GM20000 (cell line): ENCODE measurements at places on chromosomes 12 and 14.

GRCh38 chr14:24461336-24461735 is 18.8 kb upstream of the SDR39U1 start:
- no peak for DNase-seq

GRCh38 chr12:94805749-94806529 is 155.6 kb upstream of the TMCC3 start:
- no peak for DNase-seq

DNA sequence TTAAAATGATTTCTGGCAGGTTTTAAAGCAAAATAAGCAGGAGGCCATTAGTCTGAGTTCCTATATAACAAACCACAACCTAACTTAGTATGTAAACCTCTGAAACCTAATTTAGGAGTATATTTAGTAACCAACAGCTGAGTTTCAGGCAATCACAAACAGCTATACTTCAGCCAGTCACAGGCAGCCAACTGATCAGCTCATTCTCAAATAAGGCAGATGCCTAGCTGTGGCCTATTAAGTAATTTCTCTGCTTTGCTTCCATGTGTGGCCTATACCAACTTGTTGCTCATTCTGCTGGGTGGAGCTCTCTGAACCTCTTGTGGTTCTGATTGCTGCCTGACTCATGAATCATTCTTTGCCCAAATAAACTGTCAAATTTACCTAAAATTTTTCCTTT is 408.9 kb upstream of the FBXO33 start:
- no peak for DNase-seq

- DNase-seq = no peak
These were observed 101.3 kb downstream of the ASCL4 start for GRCh38 chr12:107875786-107876185.

GRCh38 chr14:65297744-65298143 is 114.8 kb upstream of the FUT8 start:
- no peak for DNase-seq

DNA sequence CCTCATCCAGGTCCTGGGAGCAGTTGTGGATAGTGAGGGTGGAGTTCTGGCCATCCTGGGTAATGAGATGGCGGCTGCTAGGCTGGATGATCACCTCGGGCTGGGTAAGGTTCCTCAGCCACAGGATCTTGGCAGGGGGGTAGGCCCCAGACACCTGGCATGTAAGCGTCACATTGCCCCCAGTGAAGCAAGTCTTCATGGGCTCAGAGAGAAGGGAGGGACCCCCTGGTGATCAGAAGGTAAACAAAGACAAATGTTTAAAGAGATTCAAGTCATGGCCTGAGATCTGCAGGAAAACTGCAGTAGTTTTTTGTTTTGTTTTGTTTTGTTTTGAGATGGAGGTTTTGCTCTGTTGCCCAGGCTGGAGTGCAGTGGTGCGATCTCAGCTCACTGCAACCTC is 12.8 kb upstream of the WSB2 start:
- no peak for DNase-seq

DNA sequence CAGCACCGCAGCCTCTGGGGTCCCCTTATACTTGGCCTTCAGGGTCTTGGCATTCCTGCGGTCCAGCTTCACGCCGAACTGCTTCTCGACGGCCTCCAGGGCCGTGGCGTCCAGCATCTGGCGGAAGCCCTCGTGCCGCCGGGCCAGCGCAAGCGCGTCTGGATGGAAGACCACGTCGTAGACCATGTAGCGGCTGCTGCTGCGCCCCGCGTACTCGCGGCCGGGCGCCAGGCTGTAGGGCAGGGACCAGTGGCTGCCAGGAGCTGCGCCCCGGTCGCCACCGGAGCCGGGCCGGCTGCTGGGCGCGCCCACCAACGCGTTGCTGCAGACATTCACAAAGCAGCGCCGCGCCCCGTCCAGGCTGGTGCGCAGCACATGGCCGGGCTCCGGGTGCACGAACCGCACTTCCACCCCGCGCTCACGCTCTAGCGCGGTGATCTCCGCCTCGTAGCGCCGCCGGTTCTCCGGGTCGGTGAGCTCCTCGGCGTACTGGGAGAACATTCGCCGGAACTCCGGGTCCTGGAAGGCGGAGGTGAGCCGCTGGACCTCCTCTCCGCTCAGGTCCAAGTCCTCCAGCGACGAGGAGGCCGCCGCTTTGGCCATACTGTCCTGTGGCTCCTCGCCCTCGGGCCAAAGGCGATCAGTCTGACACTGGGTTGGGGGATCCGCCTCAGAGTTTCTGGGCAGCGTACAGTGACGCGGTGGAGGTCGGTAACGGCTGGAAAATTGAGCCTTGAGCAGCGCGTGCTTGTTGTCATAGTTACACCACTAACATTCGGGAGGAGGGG is at the start of gene DNAAF2:
Gene DNAAF2 (minus strand): TSS at position 698 of the 788 bp plus-strand sequence. CDS start 95 bp downstream, at position 603.
- peak; percentile 59 for DNase-seq

GRCh38 chr12:67096533-67097318 is 172.4 kb upstream of the CAND1 start:
- DNase-seq = no peak

- DNase-seq = no peak
These were observed 272.8 kb downstream of the LRIG3 start for GRCh38 chr12:58647495-58647894.

DNA sequence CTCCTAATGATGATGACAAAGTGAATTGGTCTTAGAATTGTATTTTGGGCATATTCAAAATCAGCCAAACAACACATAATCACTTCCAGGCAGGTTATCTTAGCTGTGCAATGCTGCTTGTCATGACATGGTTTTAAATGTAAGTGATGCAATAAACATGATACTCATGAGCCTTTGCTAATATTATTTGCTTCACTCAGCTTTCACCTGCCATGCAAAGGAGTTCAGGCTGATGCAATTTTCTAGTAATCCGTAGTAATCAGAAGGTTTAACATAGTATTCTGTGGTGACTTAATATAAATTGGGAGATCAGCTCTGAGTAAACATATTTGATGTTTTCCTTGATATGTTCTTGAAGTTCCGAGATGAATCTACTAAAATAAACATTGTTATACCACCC is 29.1 kb downstream of the TMEM260 start:
- DNase-seq = no peak

DNA sequence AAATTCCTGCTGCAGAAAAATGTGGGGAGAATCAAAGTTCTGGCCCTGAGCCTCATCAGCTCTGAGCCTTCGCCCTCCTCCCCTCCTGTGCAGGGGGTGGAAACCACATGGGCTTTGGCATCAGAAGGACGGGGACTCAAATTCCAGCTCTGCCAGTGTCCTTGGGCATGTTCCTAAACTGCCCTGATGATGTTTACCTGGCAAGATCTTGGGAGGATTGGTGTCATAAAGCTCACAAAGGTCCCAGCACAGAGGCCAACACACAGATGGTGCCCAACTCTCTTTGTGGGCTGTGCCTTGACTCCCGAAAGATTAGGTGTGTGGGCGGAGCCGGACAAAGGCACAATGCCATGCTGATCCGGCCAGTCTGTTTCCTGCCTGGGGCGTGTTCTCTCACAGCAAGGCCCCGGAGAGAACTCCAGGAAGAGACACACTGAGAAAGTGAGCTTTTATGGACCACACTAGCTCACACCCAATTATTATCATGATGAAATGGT is 20.5 kb upstream of the CLMN start:
- no peak for DNase-seq

DNA sequence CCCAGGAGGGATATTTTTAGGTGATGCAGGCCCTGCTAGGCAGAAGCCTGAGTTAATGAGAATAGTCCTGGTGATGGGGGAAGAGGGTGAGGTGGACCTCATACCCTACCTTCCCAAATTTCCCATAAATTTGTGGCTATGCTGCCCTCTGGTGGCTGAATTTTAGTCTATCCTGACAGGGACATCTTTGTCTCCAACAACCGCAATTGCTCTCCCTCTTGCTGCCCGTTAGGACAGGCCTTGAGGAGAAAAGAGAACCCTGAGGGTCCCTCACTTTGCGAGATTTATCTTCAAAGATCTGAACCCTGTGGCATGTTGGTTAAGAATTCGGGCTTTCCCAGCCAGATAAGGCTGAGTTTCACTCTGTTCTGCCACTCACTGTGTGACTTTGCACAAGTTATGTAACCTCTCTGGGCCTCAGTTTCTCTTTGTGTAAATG is 9.8 kb upstream of the ZNF385A start:
- DNase-seq = no peak

DNA sequence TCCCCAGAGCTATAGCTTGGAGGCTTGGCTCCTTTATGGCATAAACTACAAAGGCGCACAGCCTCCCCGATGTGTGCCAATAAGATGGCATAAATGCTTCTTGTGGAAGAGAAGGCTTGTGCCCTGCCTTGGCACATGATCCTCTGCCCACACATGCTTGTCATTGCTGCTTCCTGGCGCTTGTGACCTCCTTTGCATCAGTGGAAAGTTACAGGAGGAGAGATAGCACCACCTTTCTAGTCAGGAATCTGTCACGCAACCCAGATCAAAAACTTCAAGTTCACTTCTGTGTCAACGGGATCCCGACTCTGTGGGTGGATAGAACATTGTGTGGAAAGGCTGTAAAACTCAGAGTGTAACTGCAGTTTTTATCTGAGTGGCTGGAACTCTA is 183.8 kb upstream of the HIF1A start:
- DNase-seq = no peak

DNA sequence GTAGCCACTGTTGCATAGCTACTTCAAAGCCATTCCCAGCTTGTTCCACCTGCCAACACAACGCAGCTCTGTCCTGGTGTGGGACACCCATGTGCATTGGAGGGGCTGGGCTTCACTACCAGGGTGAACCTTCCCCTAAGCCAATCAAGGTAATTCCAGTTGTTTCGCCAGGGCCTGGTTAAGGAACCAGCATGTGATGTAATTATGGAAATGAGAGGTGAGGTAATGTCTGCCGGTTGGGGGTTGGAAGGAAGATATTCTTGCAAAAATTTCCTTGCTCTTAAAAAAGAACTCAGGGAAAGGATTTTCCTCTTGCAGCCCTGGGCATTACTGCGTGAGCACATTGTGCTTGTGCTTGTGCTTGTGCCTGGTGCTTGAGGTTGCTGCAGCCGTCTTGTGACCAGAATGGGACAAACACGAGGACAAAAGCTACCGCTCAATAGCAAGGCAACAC is 14.9 kb downstream of the TUBA1C start:
- no peak for DNase-seq

DNA sequence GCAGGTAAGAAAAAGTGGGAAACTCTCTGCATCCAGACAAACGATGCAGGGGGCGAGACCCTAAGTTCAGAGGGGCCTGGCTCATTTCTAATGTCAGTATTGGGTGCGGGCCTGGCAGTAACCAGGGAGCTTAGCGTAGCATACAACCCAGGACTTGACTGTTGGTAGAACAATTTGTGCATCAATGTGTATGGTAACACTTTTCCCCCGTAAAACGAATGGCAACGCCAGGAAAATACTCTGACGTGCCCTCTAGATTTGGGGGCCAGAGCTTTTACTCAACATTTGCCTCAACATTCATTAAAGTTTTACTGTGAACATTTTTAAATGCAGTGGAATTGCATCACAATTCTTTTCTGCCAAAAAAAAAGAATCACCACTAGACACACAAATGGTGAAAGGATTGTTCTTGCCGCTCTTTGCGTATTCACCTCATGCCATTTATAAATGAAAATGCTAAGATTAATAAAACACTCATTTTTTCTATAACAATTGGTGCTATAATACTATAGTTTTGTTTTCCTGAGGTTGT is 867 bp downstream of the RHOJ start:
- DNase-seq = no peak

GRCh38 chr14:76763096-76764041 is 2.1 kb downstream of the VASH1 start:
- DNase-seq = no peak

- no peak for DNase-seq
These were observed 505.1 kb upstream of the TMEM132C start for GRCh38 chr12:127761880-127762279.

DNA sequence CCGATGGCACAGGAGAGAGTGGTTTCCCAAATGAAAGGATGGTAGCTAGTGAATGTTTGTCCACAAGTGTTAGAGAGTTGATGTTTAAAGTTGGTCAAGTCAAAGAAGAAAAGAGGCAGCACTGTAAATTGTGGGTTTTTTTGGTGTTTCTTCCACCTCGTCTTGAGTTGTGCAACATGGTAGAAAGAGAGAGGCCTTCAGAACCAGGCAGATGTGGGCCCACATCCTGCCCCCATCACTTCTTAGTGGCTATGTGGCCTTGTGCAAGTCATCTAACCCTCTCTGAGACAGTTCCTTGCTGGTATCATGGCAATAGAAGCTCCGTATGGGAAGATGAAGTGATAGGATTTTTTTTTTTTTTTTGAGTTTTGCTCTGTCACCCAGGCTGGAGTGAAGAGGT is 60.8 kb downstream of the NDUFA12 start:
- DNase-seq = no peak

DNA sequence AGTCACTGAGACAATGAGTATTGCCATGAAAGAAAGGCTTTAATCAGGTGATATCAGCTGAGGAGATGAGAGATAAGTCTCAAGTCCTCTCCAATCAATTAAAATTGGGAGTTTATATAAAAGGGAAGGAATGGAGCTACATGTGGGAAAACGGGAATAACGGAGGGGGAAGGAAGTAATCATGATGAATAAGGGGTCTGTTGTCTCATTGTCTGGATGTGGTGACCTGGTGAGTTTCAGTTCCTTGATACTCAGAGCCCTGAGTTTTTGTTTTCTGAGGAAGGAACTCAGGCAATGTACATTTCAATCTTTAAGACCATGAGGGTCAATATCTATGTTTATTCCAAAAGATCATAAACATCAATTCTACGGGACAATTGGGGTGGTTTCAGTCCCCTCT is 198.8 kb downstream of the KITLG start:
- DNase-seq = no peak

DNA sequence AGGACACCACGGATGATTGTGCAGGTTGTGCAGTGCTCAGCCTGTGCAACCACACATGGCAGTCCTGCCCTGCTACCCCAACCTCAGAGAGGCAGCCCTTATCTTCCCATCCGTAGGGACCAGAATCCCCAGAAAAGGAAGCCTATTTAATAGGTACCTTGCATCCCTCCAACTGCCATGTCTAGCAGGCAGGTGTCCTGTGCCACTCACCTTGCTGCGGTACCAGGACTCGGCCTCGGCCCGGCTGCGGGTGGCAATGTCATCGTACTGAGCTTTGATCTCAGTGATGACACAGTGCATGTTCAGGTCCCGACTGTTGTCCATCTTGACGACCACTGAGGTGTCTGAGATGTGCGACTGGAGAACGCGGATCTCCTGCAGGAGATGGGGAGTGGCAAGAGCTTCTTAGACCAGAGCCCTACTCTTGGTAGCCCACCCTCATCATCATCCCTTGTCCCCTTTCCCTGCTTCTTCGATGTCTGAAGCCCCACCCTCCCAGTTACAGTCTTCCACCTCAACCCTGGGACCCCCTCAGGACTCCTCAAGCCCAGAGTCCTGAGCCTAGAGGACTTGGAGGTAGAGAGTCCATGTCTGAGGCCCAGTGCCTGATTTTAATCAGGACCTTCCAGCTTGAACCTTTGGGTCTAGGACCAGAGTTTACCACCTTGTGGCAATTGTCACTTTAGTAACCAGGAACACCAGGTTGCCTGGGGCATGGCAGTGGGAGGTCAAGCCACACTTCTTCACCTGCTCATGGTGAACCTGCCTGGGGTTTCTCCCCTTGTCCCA is 20.5 kb downstream of the KRT7 start:
- no peak for DNase-seq

- DNase-seq = peak; percentile 8
These were observed 69.3 kb downstream of the PRKD1 start for GRCh38 chr14:29858299-29858698.

GRCh38 chr14:83734431-83734830 is 1795.5 kb upstream of the FLRT2 start:
- DNase-seq = no peak
